ENCODE measurements at places on chromosomes 6 and 20. TPM values are rescaled to one million over a fixed set of nuclear protein-coding genes. Genes with fewer than 3 reads are reported as not detected.

DNA sequence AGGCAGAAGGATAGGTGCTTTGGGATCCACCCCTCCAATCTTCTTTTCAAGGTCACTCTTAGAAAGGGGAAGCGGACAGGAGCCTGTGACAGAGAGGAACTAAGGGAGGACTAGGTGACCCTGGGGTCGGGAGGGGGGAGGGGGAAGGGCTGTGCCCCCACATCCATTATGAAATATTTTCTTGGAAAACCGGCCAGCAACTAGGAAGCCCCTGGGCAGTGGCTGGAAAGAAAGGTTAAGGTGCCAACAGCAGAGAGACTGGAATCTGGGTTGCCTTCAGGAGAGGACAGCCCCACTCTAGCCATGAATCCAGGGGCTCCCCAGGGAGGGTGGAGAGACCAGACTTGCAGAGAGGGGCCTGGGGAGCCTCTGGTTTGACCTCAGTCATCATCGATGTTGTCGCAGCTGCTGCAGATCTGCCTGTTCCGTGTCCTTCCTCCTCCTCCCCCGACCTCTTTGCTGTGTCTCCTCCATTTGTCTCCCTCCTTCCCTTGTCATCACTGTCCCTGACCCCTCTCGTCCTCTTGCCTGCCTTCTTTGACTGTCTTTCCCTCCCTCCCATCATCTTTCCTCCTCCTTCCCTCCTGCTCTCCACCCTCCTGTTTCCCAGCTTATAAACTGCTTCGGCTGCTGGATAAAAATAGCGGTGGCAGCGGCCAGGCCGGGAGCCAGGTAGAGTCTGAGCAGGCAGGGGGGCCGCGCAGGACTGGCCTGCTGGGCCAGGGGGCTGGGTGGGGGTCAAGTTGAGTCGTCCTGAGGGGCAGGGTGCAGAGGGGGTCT lies 3.2 kb downstream of the SLC29A1 start:
- H3K4me1 ChIP-seq: peaks cover 28% of the 10 kb centered on the region
- peak; percentile 44 for DNase-seq
- peak overlapping the region; percentile 1 for H3K4me3 ChIP-seq
- peak overlapping the region; percentile 91 for H3K27ac ChIP-seq
- no peaks in the 10 kb centered on the region for H3K27me3 ChIP-seq

- H3K36me3 ChIP-seq: no peaks in the 10 kb centered on the region
- H3K4me3 ChIP-seq: no peak overlapping the region
- no peak for DNase-seq
- no peak overlapping the region for H3K27ac ChIP-seq
Observed at GRCh38 chr20:2032168-2032567, 38.3 kb upstream of the PDYN start.

GRCh38 chr6:148831531-148831930 lies 84.7 kb downstream of the UST start:
- H3K27ac ChIP-seq: no peak overlapping the region
- H3K36me3 ChIP-seq: no peaks in the 10 kb centered on the region
- H3K4me3 ChIP-seq: no peak overlapping the region
- no peaks in the 10 kb centered on the region for H3K4me1 ChIP-seq
- no peaks in the 10 kb centered on the region for H3K27me3 ChIP-seq

- no peak overlapping the region for H3K4me3 ChIP-seq
- no peak for DNase-seq
- no peaks in the 10 kb centered on the region for H3K4me1 ChIP-seq
- no peaks in the 10 kb centered on the region for H3K36me3 ChIP-seq
- H3K27me3 ChIP-seq: no peaks in the 10 kb centered on the region
Observed at GRCh38 chr6:130359736-130360135, 6.1 kb upstream of the TMEM200A start.

- no peaks in the 10 kb centered on the region for H3K36me3 ChIP-seq
- no peaks in the 10 kb centered on the region for H3K4me1 ChIP-seq
Observed at GRCh38 chr20:57082357-57082945, 184.0 kb downstream of the BMP7 start.

DNA sequence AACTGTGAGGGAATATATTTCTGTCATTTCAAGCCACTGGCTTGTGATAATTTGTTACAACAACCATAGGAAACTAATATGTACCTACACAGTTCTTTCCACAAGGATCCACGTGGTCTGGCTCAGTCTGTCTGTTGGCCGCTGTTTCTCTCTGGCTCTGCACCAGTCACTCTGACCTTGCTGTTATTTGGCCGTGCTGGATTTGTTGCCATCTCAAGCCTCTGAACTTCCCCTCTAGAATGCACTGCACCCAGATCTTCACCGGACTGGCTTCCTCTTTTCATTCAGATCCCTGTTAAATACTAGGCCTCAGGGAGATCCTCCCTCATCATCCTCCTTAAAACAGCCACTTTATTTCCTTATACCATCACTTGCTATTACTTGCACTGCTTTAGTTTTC lies 446.8 kb downstream of the TFAP2B start:
- H3K27ac ChIP-seq: no peak overlapping the region
- no peaks in the 10 kb centered on the region for H3K36me3 ChIP-seq
- H3K4me3 ChIP-seq: no peak overlapping the region
- H3K4me1 ChIP-seq: no peaks in the 10 kb centered on the region
- DNase-seq: no peak
- no peaks in the 10 kb centered on the region for H3K27me3 ChIP-seq

DNA sequence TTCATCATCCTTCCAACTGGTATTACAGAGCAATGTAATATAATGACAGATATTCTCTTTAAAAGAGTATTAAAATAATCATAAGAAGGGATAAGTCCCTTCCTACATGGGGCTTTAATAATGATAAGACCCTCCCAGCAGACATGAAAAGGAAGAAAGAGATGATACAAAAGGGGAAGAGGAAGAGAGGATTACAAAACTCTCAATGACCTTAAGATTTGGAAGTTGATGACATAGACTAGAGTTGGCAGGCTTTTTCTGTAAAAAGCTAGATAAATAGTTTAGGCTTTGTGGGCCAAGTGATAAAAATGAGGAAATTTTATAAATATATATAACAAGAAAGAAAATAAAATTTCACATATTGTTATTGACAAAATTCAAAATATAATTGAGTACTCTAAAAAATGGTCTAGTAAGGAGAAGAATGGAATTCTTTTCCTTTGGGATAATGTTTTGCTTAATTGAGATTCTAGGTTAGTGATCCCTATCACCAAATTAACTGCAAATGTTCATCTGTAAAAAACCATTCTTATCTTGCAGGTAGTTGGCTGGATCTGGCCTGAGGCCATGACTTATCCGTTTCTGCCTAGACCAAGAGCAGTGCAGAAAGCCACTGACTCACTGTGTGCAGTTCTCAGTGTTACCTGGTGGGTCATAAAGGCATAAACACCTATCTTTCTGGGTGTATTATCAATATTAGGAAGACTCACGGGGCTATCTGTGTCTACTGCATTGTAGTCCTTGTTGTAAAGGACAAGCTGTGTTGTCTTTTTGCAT lies 11.0 kb downstream of the RIPOR2 start:
- no peaks in the 10 kb centered on the region for H3K27me3 ChIP-seq
- no peak for DNase-seq
- no peak overlapping the region for H3K4me3 ChIP-seq
- no peaks in the 10 kb centered on the region for H3K36me3 ChIP-seq
- H3K27ac ChIP-seq: no peak overlapping the region
- peaks cover 2% of the 10 kb centered on the region for H3K4me1 ChIP-seq

DNA sequence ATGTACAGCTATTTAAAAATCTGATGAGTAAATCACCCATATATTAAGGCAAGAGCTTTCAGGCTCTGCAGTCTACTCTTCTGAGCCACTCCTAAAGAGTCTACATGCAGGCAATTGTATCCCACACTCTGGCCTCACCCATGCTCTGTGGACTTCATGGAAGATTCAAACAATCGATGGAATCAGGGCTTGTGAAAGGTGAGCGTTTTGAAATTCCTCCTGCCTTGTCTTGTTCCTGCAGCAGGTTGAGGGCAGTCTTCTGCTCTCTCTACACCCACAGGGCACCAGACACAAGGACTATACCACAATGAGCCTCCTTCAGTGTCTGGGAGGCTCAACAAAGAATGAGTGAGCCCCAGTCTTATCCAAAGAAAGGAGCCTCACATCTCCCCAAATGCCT lies 51.1 kb downstream of the TBC1D7 start:
- H3K36me3 ChIP-seq: no peaks in the 10 kb centered on the region
- no peak for DNase-seq
- no peak overlapping the region for H3K4me3 ChIP-seq
- H3K4me1 ChIP-seq: no peaks in the 10 kb centered on the region
- H3K27ac ChIP-seq: no peak overlapping the region

DNA sequence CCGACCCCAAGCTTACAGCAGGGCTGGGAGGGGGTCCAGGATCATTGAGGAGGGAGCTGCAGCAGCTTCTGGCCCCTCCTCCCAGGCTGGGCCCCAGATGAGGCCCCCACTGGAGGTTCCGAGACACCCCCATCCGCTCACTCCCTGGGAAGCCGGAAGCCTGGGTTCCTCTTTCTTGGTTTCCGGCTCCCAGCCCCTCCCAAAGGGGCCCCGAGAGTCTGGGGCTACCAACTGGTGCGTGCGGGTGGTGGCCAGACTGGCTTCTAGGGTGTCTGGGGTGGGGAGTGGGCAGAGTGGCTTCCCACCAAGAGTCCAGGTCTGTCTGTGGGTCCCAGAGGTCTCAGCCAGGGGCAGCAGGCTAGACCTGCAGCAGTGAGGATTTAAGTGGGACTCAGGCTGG lies 2.2 kb downstream of the RGS19 start:
- H3K4me3 ChIP-seq: no peak overlapping the region
- H3K27ac ChIP-seq: no peak overlapping the region
- H3K36me3 ChIP-seq: no peaks in the 10 kb centered on the region
- peaks cover 17% of the 10 kb centered on the region for H3K27me3 ChIP-seq
- H3K4me1 ChIP-seq: peaks cover 5% of the 10 kb centered on the region

GRCh38 chr6:106128981-106129781 lies 43.0 kb downstream of the PRDM1 start:
- no peak for DNase-seq
- H3K27ac ChIP-seq: no peak overlapping the region
- H3K27me3 ChIP-seq: no peaks in the 10 kb centered on the region
- H3K4me1 ChIP-seq: no peaks in the 10 kb centered on the region
- H3K36me3 ChIP-seq: no peaks in the 10 kb centered on the region

- no peaks in the 10 kb centered on the region for H3K4me1 ChIP-seq
- no peak for DNase-seq
- no peaks in the 10 kb centered on the region for H3K36me3 ChIP-seq
- no peaks in the 10 kb centered on the region for H3K27me3 ChIP-seq
Observed at GRCh38 chr20:15811951-15812350, 761.3 kb downstream of the KIF16B start.

- H3K4me3 ChIP-seq: no peak overlapping the region
- DNase-seq: no peak
- H3K27me3 ChIP-seq: no peaks in the 10 kb centered on the region
- H3K36me3 ChIP-seq: no peaks in the 10 kb centered on the region
- peaks cover 3% of the 10 kb centered on the region for H3K4me1 ChIP-seq
Observed at GRCh38 chr6:132060591-132060990, 109.4 kb upstream of the CCN2 start.

- no peak for DNase-seq
- no peaks in the 10 kb centered on the region for H3K27me3 ChIP-seq
- no peaks in the 10 kb centered on the region for H3K4me1 ChIP-seq
- H3K27ac ChIP-seq: no peak overlapping the region
Observed at GRCh38 chr20:32287231-32287638, 9.8 kb downstream of the KIF3B start.

- no peak overlapping the region for H3K4me3 ChIP-seq
- no peak overlapping the region for H3K27ac ChIP-seq
- H3K4me1 ChIP-seq: no peaks in the 10 kb centered on the region
- H3K27me3 ChIP-seq: no peaks in the 10 kb centered on the region
- no peaks in the 10 kb centered on the region for H3K36me3 ChIP-seq
- no peak for DNase-seq
Observed at GRCh38 chr6:125718109-125718508, 31.3 kb upstream of the HEY2 start.

DNA sequence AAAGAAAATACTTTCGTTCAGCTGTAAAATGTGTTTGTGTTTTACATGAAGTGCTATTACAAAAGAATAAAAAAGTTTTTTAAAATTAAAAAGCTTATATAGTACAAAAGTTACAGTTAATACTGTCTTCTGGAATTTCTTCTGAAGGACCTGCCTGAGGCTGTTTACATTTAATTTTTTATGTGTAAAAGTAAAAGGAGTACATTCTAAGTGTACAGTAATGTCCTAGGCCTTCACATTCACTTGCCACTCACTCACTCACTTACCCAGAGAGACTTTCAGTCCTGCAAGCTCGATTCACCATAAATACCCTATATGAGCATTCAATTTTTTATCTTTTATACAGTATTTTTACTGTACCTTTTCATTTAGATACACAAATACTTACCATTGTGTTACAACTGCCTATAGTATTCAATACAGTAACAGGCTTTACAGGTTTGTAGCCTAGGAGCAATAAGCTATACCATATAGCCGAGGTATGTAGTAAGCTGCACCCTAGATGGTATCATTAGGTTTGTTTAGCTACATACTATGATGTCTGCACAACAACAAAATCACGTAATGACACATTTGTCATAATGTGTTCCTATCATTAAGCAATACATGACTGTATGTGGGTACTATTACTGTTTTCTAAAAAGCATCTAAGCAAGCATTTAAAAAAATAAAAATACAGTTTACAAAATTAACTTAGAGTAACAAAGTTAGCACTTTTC lies 33.0 kb downstream of the RNF146 start:
- no peak overlapping the region for H3K4me3 ChIP-seq
- no peak for DNase-seq
- no peaks in the 10 kb centered on the region for H3K27me3 ChIP-seq
- no peaks in the 10 kb centered on the region for H3K4me1 ChIP-seq

- no peak overlapping the region for H3K27ac ChIP-seq
- H3K27me3 ChIP-seq: no peaks in the 10 kb centered on the region
- DNase-seq: no peak
- H3K4me1 ChIP-seq: no peaks in the 10 kb centered on the region
- no peak overlapping the region for H3K4me3 ChIP-seq
Observed at GRCh38 chr6:106666282-106667021, 37.1 kb downstream of the QRSL1 start.

GRCh38 chr20:18144541-18145099 lies 7.0 kb downstream of the KAT14 start:
- no peak overlapping the region for H3K4me3 ChIP-seq
- no peak overlapping the region for H3K27ac ChIP-seq
- DNase-seq: no peak
- H3K36me3 ChIP-seq: no peaks in the 10 kb centered on the region
- H3K27me3 ChIP-seq: no peaks in the 10 kb centered on the region
- H3K4me1 ChIP-seq: no peaks in the 10 kb centered on the region

- H3K27me3 ChIP-seq: peaks cover 10% of the 10 kb centered on the region
- DNase-seq: no peak
- no peaks in the 10 kb centered on the region for H3K4me1 ChIP-seq
- H3K36me3 ChIP-seq: no peaks in the 10 kb centered on the region
Observed at GRCh38 chr6:136922685-136923006, 545 bp downstream of the SLC35D3 start.

- H3K4me1 ChIP-seq: no peaks in the 10 kb centered on the region
- DNase-seq: no peak
- no peaks in the 10 kb centered on the region for H3K27me3 ChIP-seq
- H3K36me3 ChIP-seq: no peaks in the 10 kb centered on the region
- H3K27ac ChIP-seq: no peak overlapping the region
Observed at GRCh38 chr6:13212096-13212495, 116.2 kb downstream of the TBC1D7 start.

ACTL10 gene
- total RNA-seq: 4.4 TPM

CAGE1 gene
- not detected for total RNA-seq

ENPP3 gene
- total RNA-seq: 6.3 TPM

COL9A1 gene
- not detected for total RNA-seq

RAET1L gene
- total RNA-seq: not detected

SNRNP48 gene
- 10.2 TPM for total RNA-seq

ANKRD66 gene
- total RNA-seq: 2.3 TPM

TLDC2 gene
- total RNA-seq: not detected

GABRR1 gene
- not detected for total RNA-seq

NFKBIE gene
- 3.8 TPM for total RNA-seq

SCAND1 gene
- 71.2 TPM for total RNA-seq

PDE7B gene
- 16.5 TPM for total RNA-seq

PLTP gene
- 57.0 TPM for total RNA-seq

All from uterus (tissue), 4 donors.